Muscle of back (tissue), 13 donors: ENCODE measurements at places on chromosomes 11 and 22. TPM values are rescaled to one million over a fixed set of nuclear protein-coding genes. Genes with fewer than 3 reads are reported as not detected.
A peak's percentile ranks its signal among the peaks of the same experiment; 100 is the strongest.

- DNase-seq: no peak
These were observed 57.5 kb downstream of the ANO1 start for GRCh38 chr11:70135625-70136059.

GRCh38 chr11:67648796-67649613 is 1.5 kb downstream of the ACY3 start:
- DNase-seq: no peak

- peak; percentile 83 for DNase-seq
These were observed 5.0 kb downstream of the ZP1 start for GRCh38 chr11:60872124-60872960.

DNA sequence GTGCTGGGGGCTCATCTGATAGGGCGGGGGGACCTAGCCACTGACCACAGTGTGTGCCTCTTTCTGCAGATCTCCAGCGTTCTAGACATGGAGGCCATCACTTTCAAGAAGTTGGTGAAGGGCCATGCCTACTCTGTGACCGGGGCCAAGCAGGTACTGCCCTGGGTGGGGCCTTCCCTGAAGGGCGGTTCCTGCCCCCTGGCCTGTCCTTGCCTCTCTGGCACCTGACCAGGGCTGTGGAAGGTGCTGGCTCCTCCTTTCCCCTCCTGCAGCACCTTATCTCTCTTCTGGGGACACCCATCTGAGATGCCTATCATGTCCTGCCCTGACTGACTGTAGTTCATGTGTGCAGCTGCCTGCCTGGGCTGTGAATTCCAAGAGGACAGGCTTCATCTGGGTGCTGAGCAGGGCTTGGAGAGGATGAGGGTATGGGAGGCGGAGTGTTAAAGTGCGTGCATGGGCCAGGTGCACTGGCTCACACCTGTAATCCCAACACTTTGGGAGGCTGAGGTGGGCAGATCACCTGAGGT is 5.5 kb downstream of the CAPN1 start:
- DNase-seq: no peak

DNA sequence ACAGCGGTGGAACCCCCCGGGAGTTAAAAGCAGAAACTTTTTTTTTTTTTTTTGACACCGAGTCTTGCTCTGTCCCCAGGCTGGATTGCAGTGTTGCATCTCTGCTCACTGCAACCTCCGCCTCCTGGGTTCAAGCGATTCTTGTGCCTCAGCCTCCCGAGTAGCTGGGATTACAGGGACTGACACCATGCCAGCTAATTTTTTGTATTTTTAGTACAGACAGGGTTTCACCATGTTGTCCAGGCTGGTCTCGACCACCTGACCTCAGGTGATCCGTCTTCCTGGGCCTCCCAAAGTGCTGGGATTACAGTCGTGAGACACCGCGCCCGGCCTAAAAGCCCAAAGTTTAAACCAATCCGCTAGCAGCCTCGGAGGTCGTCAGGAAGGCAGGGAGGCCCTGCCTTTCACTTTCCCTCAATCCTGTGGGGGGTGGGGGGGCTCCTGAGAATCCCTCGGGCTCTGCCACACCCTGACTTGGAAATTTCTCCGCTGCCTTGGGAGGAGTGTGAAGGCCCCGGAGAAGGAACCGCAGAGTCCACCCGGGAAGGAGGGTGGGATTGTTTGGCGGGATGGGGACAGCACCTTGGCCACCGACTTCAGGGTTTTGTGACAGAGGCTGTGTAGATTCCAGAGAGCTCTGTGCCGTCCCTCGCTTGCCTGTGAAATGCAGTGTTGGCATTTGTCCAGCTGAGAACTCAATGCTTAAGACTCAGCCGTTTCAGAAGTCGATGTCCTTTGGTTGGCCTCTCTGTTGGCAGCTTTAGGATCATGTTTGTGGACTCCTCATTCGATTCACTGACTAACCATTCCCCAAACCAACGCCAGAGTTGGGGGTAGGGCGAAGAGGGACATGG is 1.0 kb downstream of the ARHGAP8 start:
- DNase-seq: peak; percentile 93

DNA sequence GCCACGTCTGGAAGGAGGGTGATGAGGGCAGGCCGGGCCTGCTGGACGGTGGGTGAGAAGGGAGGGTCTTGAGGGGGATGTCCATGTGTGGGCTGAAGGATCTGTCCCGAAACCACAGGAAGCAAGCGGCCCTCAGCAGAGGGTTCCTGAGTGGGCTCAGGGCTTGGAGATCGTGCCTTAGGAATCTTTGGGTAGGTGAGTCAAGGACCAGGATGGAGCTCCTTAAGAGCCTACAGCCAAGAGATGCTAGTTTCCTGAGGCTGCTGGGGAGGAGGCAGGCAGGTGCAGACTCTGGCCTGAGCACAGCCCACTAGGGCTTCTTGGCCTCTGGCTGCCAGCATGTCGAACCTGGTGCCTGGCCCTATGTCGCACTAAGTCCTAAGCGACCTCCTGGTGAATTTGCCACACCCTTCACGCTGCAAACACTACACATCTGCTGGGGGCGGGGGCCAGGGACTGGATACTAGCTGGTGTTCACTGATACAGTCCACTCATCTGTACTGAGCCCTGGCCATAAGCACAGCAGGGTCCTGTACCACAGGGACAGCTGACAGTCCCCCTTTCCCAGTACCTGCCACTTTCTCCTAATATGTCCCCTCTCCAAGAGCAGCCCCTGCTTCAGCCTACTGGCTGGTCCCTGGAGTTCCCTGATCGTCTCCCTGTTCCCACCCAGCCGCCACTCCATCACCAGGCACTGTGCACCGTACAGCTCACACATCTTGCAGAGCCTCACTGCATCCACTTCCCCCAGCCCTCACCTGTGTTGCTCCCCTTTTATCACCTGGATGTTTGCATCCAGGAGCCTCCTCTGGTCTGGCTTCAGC is 19.5 kb downstream of the GNAZ start:
- no peak for DNase-seq

DNA sequence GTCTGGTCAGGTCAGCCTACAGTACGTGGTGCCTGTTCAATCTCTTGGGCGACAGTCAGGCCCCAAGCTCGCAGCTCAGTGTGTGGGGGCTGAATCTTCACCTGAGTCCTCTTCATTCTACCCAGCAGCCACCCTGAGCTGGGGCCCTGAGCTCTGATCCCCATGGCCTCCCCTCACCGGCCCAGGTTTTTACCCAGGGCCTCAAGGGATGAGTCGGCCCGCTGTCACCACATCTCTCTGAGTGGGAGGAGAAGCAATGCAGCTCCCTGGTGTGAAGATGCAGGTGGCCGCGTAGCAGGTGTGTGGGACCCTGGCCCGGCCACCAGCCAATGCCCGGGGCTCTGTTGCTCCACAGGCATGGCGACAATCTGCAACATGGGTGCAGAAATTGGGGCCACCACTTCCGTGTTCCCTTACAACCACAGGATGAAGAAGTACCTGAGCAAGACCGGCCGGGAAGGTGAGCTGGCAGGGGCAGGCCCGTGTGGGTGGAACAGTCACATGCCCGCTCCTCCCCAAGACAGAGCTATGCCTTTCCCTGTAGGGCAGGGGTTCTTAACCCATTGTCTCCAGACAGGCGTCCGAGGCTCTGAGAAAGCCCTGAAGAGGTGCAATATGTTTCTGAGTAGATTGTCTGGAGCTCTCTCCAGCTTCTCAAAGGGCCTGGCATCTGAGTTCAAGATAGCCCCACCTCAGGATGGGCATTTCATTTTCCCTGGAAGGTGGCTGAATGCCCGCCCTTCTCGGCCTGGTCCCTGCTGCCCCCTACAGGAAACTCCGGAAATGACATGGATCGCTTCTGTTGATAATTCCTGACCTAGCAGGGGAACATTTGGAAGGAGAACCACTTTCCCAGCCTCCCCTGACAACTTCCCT is 26.9 kb downstream of the POLR3H start:
- peak; percentile 71 for DNase-seq

DNA sequence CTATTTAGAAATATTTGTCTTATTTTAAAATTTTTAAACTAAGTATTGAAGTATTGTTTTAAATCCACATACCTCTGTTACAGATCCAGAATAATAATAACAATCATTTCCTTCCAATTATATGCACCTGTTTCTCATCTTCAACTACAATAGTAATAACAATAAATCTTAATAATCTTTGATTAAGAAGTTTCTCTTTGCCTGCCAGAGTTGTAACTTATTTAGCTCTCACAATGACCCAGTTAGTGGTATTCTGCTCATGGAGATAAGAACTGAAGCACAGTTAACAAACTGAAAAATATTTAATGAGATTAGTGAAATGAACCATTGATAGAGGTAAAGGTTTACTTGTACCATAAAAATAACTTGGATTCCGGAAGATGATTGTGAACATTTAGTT is 796.3 kb downstream of the LUZP2 start:
- no peak for DNase-seq

DNA sequence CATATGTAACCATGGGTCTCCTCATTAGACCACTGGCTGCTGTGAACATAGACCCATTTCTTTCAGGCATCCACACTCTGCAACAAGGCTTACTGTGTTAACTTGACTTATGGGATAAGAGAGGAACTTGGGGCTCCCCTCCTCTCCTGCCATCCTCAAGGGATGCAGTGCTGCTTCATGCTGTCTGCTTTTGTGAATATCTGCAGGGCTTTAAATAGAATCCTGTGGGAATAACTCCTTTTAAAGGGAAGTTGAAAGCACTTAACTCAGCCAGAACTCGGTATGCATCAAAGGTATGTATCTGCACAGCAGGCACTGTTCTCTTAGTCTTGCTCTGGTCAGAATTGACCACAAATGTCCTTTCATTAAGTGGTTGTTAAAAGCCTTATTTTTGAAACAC is 222.5 kb upstream of the KIRREL3 start:
- DNase-seq: no peak

GRCh38 chr11:45885274-45885920 is at the start of gene MAPK8IP1:
Gene MAPK8IP1 (plus strand): TSS chr11:45885651. CDS start chr11:45885821, 170 bp downstream.
- peak; percentile 21 for DNase-seq

DCDC1 gene
- polyA plus RNA-seq: 0.28 TPM

CKAP5 gene
- 43.5 TPM for polyA plus RNA-seq

DSCAML1 gene
- polyA plus RNA-seq: 0.37 TPM

ACRV1 gene
- 0.18 TPM for polyA plus RNA-seq

KIRREL3 gene
- 0.92 TPM for polyA plus RNA-seq
